ENCODE measurements at places on chromosomes 6 and 20.
A peak's percentile ranks its signal among the peaks of the same experiment; 100 is the strongest.

DNA sequence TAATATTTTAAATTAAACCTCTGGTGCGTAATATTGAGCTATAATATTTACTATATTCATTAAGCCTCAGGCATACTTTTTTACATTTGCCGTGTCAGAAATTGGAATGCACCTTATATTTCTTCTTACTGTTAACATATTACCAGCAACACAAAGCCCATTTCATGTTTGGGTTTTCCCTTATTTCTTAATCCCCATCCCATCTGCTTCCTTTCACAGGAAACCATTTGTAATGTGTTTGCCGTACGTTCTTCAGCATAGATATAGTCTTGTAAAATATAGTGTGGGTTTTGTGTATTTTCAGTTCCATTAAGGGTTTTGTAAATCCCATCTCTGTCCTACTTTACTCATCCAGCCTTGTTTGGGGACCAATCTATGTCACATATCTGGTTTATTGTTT, 6.5 kb downstream of the EYS start:
- DNase-seq = no peak

- DNase-seq = no peak
Measured at GRCh38 chr6:69732045-69732444, 64.8 kb downstream of the LMBRD1 start.

DNA sequence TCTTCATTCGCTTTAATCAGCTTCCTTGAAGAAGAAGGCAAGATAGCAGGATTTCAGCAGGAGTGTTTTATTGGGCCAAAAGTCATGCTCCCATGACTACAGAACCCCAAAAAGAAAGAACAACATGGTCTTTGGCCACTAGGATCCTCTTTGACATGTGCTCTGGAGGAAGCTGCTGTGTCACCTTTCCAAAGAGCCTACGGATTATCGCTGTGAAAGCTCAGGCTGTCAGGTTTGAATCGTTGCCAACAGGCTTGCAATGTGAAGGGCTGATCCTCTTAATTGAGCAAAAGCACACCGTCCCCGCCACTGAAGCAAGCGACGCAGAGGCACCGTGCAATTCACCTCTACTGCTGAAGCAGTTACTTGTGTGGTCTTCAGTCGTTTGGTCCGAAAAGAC, 29.0 kb downstream of the MYLIP start:
- DNase-seq = no peak

DNA sequence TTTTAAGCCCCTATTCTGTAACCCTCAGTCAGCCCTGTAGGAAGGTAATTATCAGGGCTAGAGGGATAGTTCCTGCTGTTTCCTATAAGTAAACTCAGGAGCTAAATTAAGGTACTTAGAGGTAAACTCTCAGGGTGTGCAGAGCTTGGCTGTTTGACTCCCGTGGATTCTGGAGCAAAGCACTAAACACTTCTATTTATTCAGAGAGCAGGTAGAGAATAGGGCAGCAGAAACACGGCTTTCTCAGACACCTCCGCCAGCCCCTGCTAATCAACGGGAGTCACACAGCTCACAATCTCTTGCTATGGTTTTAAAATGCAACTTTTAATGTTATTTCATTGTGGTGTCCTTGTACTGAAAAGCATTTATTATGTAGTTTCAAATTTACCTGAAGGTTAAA, 21.8 kb downstream of the PRKN start:
- no peak for DNase-seq

DNA sequence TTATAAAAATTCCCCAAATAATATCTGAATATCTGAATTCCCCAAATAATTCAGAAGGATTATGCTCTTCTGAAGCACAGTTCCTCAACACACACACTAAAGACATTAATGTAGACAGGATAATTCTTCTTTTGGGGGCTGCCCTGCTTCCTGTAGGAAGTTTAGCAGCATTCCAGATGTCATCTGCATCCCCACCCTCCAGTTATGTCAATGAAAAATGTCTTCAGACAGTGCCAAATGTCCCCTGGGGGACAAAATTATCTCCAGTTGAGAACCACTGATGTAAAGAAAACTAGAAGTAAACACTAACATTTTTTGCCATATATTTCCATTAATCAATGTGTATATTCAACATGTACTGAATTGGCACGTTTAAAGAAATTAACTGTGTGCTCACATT, 25.9 kb upstream of the NAA20 start:
- no peak for DNase-seq

- DNase-seq = peak; percentile 73
Measured at GRCh38 chr6:169654598-169655391, 47.0 kb downstream of the WDR27 start.

- no peak for DNase-seq
Measured at GRCh38 chr6:21873562-21873961, 280.0 kb downstream of the SOX4 start.

GRCh38 chr6:140871911-140872310, 1260.8 kb upstream of the GJE1 start:
- no peak for DNase-seq

DNA sequence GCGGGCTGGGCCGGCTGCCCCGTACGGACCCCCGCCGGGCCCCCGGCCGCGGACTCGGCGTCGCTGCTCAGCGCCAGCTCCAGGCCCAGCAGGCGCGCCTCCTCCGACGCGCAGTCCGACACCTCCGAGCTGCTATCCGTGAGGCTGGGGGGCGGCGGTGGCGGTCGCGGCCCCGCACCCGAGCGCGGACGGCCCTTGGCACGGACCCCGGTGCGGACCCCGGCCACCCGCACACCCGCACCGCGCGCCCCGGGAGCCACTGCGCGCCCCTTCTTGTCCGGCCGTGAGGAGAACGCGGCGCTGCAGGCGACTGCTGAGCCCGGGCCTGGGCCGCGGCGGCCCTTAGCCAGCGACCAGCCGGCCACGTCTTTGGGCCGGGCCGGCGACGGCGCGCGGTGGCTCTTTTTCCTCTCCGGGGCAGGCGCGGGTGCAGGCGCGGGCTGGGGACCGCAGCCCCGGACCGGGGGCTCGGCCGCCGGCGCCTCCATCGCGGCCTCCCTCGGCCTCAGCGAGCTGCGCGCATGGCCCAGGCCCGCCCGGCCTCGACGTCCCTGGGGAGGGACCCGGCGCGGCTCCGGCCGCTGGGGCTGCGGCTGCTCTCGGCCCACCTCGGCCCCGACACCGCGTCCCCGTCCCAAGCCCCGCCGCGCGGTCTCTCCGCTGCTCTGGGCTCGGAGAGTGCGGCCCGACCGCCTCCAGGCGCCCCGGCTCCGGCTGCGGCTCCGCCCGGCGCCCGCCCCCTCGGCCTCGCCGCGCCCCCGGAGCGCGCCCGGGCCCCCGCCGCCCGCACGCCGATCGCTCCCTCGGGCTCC, 12.9 kb upstream of the TLDC2 start:
- no peak for DNase-seq

DNA sequence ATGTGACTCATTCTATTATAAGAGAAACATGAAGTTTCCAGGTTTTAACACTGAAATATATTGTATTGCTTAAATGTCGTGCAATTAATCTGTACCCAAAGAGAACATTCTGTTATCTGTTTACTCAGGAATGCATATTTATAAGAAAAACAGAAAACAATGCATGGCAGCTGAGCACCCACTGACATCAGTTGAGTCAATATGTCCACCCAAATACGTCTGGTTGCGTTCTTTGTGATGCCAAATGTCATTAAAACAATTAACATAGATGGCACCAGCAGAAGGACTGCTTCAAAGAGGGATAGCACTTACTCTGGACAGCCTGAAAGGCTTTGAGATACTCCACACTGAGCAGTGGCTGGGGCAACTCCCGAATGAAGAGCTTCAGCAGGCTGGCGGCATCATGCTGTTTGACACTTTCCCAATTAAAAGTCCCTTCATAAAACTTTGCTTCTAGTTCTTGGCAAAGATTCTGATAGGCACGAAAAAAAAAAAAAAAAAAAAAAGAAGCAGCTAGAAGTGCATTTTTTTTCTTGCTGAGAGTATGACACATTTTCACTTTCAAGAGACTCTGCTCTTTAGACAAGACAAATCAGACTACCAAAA, 102.3 kb downstream of the ARHGAP18 start:
- no peak for DNase-seq

GRCh38 chr20:8645326-8645725, 423.6 kb upstream of the PLCB4 start:
- no peak for DNase-seq

DNA sequence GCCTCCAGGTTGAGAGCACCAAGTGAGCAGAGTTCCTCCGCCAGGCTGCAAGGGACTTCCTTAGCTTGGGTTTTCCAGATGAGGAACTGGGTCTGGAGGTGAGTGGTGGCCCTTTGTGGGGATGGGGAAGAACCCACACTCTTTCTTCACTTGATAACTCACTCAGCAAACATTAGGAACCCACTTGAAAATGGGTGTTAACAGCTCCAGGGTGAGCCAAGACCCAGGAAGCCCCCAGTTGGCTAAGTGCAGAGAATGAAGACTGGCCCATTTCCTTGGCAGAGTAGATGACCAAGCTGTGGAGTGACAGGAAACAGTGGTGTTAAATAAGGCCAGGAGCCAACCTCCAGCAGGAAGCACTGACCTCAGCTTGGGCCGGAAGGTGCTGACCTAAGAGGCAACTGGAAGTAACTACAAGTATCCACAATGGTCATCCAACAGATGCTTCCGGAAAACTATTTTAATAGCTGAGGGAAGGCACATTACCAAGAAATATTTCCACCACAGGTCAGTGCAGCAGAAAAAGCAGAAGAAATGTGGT, 22.7 kb downstream of the MRPL14 start:
- DNase-seq = no peak

- DNase-seq = no peak
Measured at GRCh38 chr6:108574457-108575141, 13.9 kb downstream of the FOXO3 start.

GRCh38 chr6:68012822-68013221, 622.3 kb upstream of the ADGRB3 start:
- DNase-seq = no peak

GRCh38 chr6:4812068-4812467, 35.9 kb downstream of the CDYL start:
- DNase-seq = no peak

DNA sequence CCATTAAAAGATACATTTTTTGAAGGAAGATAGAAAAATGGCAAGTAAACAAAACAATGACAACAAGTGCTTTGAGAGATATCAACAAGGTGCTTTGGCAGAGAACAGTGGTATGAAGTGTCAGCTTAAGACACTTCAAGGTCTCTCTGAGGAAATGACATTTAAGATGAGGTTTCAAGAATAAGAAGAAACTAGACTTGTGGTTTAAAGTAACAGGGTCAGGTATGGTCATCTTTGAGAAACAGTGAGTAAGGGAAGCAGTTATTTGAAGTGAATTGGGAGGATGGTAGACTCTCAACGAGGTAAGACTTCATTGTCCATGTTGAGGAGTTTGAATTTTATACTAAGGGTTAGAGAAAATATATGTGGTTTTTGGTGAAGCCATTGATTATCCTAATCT, 77.8 kb downstream of the SYCP2L start:
- no peak for DNase-seq

DNA sequence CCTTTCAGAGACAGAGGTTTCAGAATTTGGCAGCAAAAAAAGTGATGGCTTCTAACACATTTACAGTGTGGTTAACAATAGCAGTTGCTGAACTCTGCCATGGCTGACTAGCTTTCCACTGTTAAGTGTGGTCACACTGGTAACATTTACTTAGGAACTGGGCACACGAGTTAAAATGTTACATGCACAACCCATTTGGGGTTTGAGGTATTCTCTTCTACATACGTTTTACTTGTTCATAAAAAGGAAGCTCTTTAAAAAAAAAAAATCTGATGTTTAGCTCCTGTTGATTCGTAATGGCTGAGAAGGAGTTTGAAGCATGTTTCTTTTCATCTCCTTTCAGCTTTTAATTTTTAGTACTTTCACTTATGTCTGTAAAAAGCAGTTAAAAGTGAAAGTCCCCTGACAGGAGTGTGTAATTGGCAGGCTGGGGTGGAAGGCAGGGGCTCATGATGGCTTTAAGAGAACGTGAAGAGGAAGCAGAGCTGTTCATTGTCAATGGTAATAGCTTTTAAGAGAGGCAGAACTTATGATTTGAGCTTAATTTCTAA, 245.9 kb downstream of the FARS2 start:
- no peak for DNase-seq

DNA sequence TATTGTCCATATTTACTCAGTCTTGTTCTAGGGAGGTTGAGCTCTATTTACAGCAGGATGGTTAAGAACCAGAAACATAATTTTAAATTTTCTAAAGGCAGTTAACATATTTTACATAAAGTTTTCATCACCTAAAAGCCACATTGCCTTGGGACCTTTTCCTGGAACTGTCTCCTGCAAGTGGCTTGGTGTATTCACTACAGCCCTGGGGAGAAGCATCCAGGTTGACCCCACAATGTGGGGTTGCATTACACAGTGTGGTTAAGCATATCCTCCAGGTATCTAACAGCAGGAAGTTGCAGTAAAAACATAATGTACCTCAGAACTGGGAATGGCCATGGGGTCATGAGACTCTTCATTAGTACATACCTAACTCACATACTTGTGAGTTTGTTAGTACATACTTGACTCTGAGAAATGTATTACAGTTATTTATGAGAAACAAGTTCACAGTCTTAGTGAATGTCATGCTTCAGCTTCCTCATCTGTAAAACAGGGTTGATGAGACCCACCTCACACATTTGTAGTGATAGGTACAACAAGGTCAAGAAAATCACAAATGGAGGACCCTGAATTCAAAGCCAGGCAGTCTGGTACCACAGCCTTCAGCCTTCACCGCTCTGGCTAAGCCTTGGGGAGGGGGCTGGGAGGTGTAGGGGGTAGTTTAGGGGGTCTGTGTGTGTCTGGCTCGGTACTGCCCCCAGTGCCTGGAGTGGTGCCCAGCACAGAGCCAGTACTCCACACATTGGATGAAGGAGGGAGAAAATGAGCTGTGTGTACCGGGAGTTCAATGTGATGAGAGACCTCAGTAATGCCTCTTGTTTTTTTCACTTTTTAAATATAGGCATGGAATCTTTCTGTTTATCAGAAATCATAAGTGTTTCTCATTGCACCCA, 52.9 kb downstream of the KAT14 start:
- no peak for DNase-seq

GRCh38 chr6:150076196-150076893, 7.4 kb upstream of the ULBP3 start:
- DNase-seq = no peak

GRCh38 chr6:68527691-68528090, 107.4 kb upstream of the ADGRB3 start:
- DNase-seq = no peak

DNA sequence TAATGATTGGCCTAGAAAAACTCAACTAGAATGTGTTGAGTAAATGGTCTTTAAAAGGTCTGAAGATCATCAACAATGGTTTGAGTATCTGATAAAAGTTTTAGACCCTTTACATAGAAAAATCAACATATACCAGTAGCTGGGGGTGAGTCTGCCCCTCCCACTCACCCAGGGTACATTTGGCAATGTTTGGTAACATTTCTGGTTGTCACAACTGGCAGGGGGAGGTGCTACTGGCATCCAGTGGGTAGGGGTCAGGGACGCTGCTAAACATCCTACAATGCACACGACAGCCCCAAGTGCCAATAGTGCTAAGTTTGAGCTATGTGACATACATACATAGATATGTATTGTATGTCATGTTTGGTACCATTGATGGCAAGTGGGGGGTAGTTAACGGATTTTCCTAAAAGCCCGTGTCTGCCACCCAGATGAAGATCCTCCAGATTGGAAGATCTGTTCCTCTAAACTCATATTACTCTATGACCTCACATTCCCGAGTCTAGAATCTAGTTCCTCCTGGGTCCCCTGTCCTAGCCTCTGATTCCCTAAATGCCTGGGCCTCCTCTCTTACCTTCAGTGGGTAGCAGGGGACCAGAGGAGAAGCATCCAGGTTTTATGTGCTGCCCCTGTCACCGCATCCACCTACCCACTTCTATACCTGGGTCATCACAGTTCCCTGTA, 2.5 kb upstream of the MMP9 start:
- DNase-seq = no peak

Measured in central memory CD4-positive, alpha-beta T cell (primary cell).